ENCODE measurements at places on chromosomes 11 and 22.

- no peak for DNase-seq
These were observed 15.8 kb upstream of the RBM4B start for GRCh38 chr11:66693356-66694055.

- DNase-seq = no peak
These were observed 29.5 kb upstream of the TESMIN start for GRCh38 chr11:68780829-68781228.

DNA sequence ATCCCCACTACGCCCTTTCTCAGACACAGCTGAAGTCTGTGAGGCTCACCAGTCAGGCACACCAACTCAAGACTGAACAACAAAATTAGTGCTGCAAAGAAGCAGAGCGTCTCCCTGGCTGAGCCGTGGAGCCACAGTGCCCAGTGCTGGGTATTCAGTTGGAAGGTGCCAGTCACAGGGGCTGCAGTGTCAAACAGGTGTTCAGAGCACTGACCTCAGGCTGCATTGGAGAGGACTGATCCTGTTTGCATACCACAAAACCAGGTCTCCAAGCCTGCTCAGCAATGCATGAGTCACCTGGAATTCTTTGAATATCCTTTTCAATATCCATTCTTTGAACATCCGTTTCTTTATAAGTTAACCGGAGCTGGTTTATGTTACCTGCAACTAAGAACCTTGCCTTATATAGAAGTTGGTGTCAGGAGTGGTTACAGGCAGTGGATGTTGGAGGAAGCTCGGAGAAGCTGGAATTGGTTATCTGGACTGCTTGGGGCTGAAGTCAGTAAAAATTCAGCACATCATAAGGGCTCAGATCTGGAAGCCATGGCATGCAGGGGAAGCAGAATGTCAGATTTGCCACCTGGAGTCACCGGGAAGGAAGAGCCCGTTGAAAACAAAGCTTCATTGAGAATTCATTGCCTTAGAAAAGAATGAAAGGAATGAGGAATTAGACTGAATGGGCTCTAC is 30.3 kb downstream of the PDGFB start:
- DNase-seq = peak; percentile 24

DNA sequence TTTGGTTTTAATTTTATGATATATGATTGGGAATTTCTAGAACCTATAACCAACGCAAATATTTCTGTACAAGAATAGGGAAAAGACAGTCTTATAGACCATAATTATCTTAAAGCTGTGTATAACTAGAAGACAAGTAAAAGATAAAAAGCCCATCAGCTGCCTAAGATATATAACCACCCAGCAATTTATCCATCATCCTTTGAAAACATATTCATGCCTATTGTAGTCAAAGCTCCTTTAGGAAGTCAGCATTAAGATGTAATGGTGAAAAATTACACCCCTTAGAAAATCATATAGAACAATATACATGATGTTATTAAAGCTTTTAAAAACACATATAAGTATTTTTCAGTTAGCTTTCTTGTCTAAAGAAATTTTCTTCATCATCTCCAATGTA is 46.4 kb downstream of the ELP4 start:
- DNase-seq = no peak

GRCh38 chr11:41039592-41039991 is 419.9 kb downstream of the LRRC4C start:
- DNase-seq = no peak

GRCh38 chr11:116172851-116173250 is 599.9 kb downstream of the BUD13 start:
- peak; percentile 24 for DNase-seq

DNA sequence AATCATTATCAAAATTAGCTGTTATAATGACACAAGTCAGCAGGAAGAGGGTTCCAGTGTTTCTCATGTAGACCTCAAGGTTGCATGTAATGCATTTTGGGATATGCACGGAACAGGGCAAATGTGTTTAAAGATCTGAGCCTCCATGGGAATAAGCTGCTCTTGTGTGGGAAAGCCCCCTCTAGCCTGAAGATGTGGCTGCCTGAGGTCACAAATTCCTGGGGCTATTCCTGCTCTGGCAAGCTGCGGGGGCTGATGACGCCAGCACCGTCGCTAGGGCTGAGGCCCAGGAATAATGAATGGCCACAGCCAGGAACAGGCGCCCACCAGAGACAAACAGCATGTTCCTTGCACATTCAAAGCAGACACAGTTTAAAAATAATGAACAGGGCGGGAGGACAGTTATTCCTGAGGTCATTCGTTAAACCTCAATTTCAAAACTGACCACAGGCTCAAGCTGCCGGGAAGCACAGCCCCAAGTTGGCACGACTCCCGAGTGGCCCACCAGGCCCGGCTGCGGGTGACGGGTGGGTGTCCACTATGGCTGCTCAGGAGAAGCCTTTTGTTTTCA is 11.7 kb downstream of the OSBPL5 start:
- DNase-seq = peak; percentile 94

DNA sequence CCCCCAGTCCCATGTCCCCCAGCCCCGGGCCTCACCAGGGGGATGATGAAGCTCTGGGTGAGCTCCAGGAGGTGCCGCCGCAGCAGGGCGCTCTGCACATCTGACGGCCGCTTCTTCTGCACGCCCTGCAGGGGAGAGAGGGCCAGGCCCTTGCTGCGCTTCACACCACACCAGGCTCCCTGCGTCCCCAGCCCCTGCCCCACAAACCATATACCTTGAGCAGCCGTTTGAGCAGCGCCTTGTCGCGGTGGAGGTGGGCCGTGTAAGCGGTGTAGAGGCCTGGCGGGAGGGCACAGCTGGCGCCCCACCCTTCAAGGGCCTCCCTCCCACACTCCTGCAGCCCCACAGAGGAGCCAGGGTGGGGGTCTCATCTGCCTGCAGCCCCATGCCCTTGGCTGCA is 6.2 kb upstream of the PLXNB2 start:
- DNase-seq = no peak

DNA sequence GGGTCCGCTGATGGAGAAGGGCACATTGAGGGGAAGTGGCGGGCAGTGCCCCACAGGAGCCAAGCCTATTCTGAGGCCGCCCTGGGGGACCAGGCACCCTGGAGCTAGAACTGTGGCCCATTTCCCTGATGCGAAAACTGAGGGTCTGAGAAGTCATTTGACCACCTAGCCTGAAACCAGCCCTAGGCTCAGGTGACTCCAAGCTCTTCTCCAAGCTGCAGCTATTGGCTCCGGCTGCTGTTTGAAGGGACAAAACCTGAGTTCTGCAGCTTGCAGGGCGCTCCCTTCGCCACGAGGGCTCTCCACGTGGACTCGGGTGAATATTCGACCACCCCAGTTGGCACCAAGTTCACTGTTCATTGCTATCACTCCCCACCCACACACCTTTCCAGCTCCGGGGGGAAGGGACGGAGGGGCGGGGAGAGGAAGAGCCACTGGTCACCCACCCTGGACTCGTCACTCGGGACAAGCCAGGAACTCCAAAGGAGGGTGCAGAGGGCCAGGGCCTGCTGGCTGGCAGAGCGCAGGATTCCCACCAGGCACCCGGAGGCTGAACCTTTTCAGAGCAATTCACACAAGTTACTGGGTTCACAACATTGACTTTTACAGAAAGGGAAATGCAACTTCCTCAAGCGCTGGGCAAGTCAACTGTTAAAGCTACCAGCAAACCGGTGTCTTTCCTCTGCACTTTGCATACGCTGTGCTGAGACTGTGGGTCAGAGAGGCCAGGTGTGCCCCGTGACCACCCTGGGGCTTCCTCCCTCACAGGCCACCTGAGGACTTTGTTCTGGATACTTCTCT is 1.1 kb upstream of the RAC2 start:
- DNase-seq = no peak

- DNase-seq = no peak
These were observed 47.4 kb upstream of the SEPTIN5 start for GRCh38 chr22:19666673-19667593.

DNA sequence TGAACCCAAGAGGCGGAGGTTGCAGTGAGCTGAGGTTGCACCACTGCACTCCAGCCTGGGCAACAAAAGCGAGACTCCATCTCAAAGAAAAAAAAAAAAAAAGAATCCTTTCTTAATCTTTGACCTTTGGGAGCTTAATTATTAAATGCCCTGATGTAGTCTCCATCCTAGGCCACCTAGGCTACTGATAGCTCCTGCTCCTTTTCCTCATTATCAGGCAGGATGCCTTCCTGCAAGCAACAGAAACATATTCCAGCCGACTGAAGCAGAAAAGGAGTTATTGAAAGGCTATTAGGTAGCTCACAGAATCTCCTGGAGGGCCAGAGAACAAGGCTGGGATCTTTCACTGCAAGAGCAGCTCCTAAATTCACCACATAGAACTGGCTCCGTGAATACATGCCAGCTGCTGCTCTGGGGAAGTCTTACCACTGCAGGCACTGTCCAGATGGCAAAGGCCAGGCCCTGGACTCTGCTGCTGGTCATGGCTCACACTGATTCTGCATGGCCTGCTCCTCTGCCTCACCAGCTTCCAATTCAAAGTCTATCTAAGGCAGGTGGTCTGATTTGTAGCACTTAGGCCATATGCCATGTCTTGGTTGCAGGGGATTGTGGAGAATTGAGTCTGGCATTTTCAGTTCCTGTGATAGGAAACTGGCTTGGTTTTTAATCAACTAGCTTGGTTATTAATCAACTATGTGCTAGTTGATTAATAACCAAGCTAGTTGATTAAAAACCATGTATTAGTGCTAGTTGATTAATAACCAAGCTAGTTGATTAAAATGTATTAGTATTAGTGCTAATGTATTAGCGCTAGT is 26.0 kb upstream of the POLD3 start:
- no peak for DNase-seq

- DNase-seq = no peak
These were observed 69.9 kb upstream of the SHANK2 start for GRCh38 chr11:71322192-71322735.

- DNase-seq = peak; percentile 80
These were observed 219.9 kb downstream of the MN1 start for GRCh38 chr22:27581688-27582087.

- DNase-seq = peak; percentile 81
These were observed 4.4 kb downstream of the CAVIN3 start for GRCh38 chr11:6315811-6316425.

GRCh38 chr22:18000441-18001039 is 23.8 kb downstream of the MICAL3 start:
- peak; percentile 78 for DNase-seq

GRCh38 chr11:94780432-94780831 is 12.3 kb downstream of the AMOTL1 start:
- DNase-seq = no peak

- DNase-seq = no peak
These were observed 4.9 kb downstream of the TBRG1 start for GRCh38 chr11:124627546-124627945.

GRCh38 chr11:121497176-121497998 is 44.6 kb upstream of the SORL1-AS1 start:
- no peak for DNase-seq

- DNase-seq = no peak
These were observed 10.8 kb upstream of the SLC35C1 start for GRCh38 chr11:45794169-45794568.

DNA sequence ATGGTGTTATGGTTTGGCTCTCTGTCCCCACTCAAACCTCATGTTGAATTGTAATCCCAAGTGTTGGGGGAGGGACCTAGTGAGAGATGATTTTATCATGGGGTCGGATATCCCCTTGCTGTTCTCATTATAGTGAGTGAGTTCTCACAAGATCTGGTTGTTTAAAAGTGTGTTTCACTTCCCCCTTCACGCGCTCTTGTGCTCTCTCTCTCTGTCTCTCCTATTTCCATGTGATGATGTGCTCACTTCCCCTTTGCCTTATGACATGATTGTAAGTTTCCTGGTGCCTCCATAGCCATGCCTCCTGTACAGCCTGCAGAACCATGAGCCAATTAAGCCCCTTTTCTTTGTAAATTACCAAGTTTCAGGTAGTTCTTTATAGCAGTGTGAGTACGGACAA is 765.1 kb downstream of the KCNA4 start:
- DNase-seq = no peak

GRCh38 chr22:22906907-22907550 is 19.4 kb downstream of the IGLL5 start:
- no peak for DNase-seq

DNA sequence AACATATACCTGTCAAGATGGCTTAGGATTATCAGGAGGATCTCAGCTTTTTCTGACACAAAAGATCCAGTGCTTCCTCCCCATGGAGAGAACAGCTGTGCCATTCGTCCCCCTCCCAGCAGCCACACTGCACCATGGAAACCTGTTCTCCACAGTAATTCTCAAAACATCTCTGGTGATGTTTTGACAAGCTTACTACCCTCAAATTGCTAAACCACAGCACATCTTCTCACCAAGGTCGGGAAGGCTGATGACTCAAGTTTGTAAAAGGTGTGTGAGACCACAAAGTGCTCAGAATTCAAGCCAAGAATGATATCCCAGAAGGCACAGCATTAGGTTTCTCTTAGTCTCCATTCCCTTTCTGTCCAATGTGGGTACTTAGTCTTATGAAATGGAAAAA is 3.9 kb upstream of the RAB38 start:
- DNase-seq = no peak

DNA sequence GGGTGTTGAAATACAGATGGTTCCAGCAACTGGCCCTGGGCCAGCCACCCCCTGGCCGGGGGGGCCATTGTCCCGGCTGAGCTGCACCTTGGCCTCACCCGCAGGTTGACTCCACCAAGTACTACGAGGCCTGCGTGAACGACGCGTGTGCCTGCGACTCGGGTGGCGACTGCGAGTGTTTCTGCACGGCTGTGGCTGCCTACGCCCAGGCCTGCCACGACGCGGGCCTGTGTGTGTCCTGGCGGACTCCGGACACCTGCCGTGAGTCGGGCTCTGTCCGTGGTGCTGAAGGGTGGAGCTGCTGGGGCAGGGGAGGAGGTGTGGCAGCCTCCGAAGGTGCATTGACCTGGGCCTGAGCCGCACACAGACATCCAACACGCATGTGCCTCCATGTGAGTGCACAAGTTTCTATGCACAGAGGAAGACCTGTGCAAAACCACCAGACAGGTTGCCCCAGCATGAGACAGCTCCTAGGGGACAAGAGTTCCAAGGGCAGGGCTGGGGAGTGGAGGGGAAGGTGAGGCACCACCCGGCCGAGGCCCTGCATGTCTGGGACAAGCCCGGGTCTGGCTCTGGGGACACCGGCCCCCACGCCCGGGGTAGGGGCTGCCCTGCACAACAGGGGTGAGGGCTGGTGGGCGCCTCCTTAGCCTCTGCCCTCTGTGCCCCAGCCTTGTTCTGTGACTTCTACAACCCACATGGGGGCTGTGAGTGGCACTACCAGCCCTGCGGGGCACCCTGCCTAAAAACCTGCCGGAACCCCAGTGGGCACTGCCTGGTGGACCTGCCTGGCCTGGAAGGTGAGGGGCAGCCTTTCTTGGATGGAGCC is 16.1 kb downstream of the MUC5B start:
- no peak for DNase-seq

- no peak for DNase-seq
These were observed 626 bp downstream of the FLRT1 start for GRCh38 chr11:64036087-64037026.

GRCh38 chr11:24762076-24762475 is 265.2 kb downstream of the LUZP2 start:
- no peak for DNase-seq

GRCh38 chr22:47041271-47042115 is 279.0 kb downstream of the TBC1D22A start:
- no peak for DNase-seq

GRCh38 chr11:57202281-57202680 is 20.5 kb downstream of the LRRC55 start:
- no peak for DNase-seq

GRCh38 chr11:63813035-63813562 is at the start of gene SPINDOC:
TSS of gene SPINDOC (plus strand) at chr11:63813456. CDS start at chr11:63813687, 231 bp downstream.
- DNase-seq = peak; percentile 84

Measured in coronary artery (tissue), 2 donors.